ENCODE measurements at places on chromosomes 13 and 19.

DNA sequence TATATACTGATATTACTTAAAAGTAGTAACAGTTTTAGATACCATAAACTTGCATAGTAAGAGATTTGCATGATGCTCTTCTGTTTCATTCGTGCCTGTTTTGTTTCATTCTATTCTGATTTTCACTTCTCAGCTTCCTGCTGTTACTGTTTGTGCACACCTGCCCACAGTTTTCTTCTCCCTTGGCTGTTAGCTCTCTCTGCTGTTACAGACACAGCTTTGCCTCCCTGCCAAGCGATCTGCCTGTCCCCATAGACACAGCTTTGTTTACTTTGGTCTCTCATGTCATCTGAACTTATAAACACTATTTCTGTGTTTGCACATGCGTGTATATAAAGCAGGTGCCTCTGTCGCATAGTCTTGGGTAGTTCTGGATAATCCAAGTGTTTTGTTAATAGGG is 21.4 kb upstream of the UPF3A start:
- DNase-seq = no peak

- DNase-seq = no peak
Measured at GRCh38 chr13:93375491-93375890, 148.9 kb downstream of the GPC6 start.

GRCh38 chr19:51119101-51119500 is 5.6 kb upstream of the SIGLEC9 start:
- no peak for DNase-seq

DNA sequence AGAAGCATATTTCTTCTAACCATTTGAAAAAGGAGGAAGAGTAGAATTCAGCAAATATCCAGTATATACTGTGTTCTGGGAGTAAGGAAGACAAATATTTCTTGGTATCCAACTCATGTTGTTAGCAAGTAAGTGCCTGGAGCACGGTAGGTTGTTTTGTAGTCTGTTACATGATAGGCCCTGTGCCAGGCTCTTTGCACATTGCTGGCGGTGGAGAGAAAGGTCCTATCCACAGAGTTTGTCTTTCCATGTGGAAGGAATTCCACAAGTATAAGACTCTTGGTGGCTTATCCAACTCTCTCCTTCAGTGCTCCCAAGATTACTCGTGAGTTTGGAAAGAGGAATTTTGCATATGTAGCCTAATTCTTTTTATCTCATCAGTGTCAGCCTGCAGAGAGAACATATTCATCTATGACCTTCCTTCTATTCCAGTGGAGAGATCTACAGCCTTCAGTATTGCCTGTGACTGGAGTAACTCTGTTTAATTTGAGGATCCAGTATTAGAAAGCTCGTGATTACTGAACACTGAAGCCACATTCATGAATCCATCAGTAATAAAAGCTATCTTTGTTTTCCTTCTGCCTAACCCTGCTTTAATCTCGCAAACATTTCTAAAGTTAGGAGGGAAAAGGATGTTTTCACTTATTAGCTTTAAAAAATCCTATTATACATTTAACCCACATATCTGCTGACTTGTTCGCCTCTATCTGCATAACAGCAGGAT is 183.9 kb upstream of the CSNK1A1L start:
- DNase-seq = no peak

GRCh38 chr19:6212403-6213265 is 67.1 kb downstream of the MLLT1 start:
- no peak for DNase-seq

DNA sequence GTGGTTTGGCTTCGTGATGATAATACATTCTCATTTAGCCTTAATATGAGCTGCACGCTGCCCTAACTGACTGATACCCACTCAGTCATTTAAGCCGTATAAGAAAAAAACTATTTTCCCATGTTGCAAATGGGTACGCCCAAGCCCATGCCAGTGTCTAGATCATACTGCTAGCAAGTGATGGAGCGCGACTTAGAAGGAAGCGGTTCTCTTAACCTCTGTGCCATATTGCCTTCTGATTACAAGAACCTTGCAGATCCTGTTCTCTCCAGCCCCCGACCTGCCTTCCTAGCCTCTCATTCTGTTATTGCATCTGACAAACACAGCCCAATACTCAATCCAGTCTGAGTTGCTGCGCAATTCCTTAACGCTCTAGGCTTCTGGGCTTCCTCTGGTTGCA is 603 bp downstream of the GPALPP1 start:
- no peak for DNase-seq

DNA sequence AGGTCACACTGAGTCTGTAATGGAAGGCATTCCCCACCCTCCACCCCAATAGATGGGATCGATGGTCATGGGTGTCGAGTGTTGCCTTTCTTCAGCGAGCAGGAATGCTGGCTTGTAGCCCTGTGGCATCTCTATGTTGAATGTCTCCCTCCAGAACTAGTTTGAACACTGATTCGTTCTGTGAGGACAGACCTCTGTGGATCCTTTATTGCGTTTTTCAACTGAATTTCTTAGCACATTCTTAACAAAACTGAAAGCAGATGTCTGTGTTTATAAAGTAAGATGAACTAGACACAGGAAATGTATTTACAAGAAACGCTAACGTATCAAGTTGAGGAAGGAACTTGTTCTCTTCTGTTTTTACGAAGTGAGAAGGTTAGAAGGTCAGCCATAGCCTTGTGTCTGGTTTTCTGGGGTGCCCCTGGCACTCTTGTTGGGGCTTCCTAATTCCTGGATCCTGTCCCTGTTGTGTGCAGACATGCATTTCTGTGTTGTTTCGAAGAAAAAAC is 36.8 kb upstream of the TM9SF2 start:
- DNase-seq = peak; percentile 34

DNA sequence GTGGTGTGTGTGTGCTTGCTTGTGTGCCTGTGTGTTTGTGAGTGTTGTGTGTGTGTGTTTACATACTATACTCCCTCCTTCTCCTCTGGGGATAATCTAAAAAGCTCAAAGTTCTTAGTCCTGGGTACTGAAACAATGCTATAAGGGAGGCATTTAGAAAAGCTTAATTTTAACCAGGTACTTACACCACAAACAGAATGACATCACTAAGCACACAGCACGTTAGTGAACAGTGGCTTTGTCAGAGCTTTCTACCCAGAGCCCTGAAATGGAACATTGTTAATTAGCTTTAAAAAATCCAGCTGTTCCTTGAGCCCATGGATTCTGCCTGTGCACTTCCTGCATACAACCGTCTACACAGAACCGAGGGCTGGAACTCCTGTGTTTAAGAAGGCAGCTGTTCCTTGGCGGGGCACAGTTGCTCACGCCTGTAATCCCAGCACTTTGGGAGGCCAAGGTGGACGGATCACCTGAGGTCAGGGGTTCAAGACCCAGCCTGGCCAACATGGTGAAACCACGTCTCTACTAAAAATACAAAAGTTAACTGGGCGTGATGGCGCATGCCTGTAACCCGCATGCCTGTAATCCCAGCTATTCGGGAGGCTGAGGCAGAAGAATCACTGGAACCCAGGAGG is 69.6 kb upstream of the RNF113B start:
- DNase-seq = no peak

- no peak for DNase-seq
Measured at GRCh38 chr13:81658598-81659370, 1317.9 kb upstream of the SPRY2 start.

DNA sequence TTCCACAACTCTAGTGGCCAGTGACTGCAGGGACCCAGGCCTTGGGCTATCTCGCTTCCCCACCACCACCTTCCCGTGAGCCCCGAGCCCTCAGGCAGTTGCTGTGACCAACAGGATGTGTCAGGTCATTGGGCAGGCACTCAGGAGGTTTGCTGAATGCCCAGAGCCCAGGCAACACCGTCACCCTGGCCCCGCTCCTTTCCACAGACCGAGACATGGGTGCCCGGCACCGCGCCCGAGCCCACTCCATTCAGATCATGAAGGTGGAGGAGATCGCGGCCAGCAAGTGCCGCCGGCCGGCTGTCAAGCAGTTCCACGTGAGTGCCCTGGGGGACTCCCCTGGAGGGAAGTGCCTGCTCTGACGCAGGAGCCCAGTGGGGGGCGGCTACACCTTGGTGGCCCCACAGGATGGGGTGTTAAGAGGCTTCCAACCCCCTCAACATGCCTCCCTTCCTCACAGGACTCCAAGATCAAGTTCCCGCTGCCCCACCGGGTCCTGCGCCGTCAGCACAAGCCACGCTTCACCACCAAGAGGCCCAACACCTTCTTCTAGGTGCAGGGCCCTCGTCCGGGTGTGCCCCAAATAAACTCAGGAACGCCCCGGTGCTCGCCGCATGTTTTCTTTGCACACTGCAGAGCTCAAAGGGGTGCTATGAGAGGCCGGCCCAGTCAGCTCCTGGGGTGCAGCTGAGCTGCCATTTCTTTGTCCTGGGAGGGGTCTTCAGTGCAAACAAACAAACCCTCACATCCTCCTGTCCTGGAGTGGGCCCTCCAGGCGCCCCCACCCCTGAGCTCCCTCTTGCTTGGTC is 3.2 kb downstream of the RPL18A start:
- DNase-seq = no peak

Measured in natural killer cell (primary cell).